ENCODE measurements at places on chromosomes 16 and 17.
A peak's percentile ranks its signal among the peaks of the same experiment; 100 is the strongest.

DNA sequence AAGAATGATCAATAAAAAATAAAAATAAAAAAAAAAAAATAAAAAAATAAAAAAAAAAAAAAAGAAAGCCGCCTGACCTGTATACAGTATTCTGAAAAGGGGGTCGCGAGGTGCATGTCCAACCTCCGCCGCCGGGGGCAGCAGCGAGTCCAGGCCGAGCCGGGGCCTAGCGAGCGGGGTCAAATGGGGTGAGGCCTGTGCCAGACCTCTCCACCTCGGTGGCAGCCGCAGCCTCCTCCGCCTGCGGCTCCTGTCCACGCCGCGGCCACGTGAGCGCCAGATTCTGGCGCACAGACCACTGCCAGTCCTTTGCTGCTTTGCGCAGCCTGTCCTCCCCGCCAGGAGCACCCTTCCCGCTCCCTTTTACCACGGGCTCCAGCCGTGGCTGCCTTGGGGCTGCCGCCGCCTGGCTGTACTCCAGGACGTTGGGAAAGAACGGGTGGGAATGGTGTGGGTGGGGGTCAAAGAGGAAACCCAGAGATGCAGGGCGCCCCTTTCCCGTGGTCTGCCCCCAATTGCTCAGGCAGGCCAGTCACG is 2.4 kb upstream of the BCKDK start:
- DNase-seq: peak; percentile 81

GRCh38 chr17:12722282-12722681 is 56.6 kb downstream of the MYOCD start:
- no peak for DNase-seq

GRCh38 chr17:67818110-67819002 is 6.9 kb upstream of the BPTF start:
- no peak for DNase-seq

DNA sequence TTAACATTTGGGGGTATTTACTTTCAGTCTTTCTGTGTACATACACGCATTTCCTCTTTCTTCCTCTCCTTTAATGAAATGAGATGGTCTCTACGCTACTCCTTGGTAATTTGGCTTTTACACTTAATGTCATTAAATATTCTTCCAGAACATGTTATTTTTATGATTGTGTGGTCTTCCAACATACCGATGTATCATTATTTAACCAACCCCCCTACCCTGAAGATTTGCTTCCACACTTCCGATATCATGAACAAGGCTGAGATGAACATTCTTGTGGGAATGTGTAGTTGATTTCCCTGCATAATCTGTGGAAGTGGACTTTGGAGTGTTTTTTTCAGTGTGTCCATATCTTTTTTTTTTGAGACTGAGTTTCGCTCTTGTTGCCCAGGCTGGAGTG is 2.3 kb upstream of the PGS1 start:
- no peak for DNase-seq

- DNase-seq: no peak
Measured at GRCh38 chr17:50923611-50924010, 57.5 kb upstream of the TOB1 start.

DNA sequence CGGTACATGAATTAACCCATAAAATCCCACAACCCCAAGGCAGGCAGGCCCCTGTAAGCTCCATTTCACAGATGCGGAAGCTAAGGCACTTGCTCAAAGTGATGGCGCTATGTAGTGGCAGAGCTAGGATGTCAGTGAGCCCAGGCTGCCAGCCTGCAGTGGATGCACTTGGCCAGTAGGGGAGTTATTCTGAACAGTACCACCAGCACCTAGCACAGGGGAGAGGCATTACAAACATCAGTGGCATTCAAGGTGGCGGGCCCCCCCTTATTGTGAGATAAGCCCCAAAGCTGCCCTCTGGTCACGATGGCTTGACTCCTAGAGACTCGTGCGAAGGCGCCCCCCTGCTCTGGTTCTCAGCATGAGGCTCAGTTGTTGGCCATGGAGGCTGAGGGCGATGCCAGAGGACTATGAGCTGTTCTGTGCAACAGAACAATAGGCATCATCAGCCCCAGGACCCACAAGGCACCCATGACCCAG is 33.8 kb downstream of the GTF3C1 start:
- DNase-seq: peak; percentile 33

DNA sequence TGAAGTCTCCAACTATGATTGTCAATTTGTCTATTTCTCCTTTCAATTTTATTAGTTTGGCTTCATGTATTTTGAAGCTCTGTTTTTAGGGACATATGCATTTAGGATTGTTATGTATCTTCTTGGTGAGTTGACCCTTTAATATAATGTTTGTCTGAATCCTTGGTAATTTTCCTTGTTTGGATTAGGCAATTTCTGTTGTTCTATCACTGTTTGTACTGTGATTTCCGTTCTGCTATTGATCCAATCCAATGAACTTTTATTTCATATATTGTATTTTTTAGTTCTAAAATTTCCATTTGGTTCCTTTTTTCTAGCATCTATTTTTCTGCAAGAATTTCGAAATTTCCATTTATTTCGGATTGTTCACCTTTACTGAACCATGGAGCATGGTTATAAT is 31.0 kb downstream of the RAB11FIP4 start:
- DNase-seq: no peak

GRCh38 chr17:77840513-77841165 is 117.9 kb upstream of the TNRC6C start:
- no peak for DNase-seq

GRCh38 chr17:10352893-10353292 is 19.9 kb downstream of the MYH13 start:
- DNase-seq: no peak

DNA sequence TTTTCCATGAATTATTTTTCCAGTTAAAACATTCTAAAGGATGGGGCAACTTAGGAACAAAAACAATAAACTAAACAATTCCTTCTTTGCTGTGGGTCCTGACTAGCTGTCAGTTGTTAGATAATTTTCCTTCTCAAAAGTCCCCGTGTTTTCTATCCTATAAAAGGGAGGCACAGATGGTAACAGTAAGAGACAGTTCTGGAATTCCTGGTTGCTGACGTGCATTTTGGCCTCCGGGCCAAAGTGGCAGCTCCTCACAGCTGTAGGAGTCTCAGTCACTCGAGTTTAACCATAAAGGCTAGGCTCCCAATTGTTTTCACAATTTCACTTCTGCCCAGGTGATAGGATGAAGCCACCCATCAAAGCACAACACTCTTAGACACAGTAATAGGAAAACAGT is 77.0 kb upstream of the ZNF423 start:
- no peak for DNase-seq

GRCh38 chr16:80147026-80147655 is 393.7 kb upstream of the DYNLRB2 start:
- no peak for DNase-seq

- no peak for DNase-seq
Measured at GRCh38 chr17:78884148-78884825, 18.7 kb downstream of the CEP295NL start.

GRCh38 chr17:29930409-29931010 is 482 bp upstream of the SSH2 start:
- DNase-seq: no peak

DNA sequence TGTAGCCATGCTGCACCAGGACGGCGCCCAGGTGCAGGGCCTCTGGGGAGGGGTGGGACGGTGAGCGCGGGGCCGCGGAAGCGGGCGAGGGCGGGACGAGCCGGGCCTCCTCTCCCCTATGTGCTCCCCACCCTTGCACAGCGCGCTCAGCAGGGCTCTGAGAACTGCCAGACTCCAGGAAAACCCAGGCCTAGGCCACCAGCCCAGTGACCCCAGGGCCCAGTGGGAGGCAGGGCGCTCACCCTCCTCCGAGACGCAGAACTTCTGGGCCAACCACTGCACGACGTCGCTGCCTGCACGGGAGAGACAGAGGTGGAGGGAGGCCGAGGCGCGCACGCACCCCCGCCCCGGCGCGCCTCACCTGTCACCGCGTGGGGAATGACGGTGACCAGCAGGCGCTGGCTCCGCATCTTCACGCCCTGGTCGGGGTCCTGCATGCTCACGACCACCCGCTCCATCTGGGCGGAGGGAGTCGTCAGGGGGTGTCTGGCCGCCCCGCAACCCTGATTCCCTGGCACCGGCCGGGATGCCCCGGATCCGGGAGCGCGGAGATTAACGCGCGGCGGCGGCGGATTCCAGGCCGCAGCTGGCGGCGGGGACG is 603 bp downstream of the RGS11 start:
- no peak for DNase-seq

DNA sequence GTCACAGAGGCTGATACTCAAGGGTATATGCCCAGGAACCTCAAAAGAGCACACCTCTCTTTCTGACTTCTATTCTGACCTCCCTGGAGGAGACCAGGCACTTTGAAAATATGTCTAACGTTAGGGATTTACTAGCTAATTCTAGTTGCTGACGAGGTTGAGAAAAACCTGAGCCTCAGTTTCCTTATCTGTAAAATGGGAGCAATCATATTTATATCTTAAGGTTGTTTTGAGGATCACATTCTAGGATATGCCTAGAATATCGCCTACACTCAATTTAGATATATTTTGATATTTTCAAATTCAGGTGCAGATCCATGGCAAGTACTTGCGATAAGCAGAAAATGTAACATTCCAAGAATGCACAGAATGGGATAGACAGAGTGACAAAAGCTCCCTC is 425.8 kb downstream of the GRIN2A start:
- DNase-seq: no peak

- no peak for DNase-seq
Measured at GRCh38 chr17:42548070-42548837, 4.5 kb upstream of the HSD17B1 start.

GRCh38 chr16:83592778-83593177 is 215.0 kb upstream of the HSBP1 start:
- DNase-seq: no peak

DNA sequence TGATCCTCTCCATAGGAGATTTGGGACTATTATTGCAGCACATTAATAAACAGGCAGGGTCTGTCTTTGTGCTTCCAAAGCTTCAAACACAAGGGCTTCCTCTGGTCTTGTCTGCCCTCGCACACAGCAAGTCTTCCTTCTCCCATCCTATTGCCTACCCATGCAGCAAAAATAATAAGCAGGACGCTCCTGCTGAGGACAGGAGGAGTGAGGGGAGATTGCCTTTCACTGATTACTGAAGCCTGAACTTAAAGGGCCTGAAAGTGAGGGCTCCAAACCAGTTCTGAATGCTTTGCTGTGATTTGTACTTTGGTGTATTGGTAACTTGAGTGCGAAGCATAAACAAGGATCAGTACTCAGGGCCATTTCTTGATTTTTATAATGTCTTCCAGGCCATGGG is 197.6 kb upstream of the XYLT1 start:
- no peak for DNase-seq

GRCh38 chr16:75208861-75209505 is 2.0 kb upstream of the CTRB2 start:
- DNase-seq: no peak

DNA sequence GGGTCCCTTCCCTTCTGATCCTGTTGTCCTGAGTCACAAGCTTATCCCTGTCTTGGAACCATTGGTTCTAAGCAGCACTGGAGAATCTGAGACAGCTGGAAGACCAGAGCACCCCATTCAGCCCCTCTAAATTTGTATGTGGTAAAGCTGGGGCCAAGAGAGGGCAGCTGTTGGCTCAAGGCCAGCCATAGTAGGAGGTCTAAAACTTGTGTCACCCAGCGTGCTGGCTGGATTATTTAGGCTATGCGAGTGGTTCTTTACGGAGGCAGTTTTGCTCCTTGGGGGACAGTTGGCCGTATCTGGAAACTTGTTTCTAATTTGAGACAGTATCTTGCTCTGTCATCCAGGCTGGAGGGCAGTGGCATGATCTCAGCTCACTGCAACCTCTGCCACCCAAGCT is 69.6 kb upstream of the GSE1 start:
- DNase-seq: no peak

DNA sequence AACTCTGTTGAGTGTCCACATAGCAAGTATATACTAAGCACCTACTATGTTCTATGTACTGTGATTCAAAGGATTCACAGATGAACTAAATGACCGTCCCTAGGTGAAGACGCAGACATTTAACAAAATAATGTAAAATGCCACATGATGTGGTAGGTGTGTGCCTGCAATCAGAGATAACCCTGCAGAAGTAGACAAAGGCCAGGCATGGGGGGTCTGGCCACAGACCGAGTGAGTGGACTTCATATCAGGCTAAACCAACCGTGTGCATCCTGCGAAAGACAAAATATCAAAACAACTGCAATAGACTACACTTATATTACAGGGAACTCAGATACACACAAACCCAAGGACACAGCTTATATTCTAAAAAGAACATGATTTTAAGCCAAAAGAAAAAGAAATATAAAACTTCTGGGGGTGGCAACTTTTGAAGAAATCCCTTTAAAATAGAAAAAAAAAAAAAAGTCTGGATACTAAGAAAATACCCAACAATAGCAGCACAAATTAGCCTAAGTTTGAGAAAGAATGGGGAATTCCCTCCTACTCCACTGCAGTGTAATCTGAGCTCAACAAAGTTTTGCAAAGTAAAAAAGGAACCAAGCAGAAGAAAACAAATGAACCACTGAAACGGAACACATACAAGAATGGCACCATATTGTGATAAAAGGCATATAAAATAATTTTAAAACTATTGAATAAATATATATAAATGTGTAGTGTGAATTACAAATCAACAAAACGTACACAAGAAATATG is 12.3 kb downstream of the HSDL1 start:
- peak; percentile 38 for DNase-seq

DNA sequence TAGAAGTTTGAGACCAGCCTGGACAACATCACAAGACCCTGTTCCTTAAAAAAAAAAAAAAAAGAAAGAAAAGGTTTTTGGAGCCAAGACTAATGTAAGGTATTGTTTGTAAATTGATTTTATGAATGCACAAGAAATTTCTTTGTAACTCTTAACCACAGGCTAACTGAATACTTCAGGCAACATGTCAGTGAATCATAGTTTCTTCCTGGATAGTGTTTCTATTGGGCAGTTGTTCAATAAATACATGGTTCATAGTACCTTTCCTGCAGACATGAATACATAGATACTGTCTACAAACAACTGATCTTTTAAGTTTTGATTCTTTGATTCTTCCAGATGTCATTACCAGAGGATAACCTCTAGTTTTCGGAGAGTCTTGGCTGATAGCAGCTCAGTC is 11.6 kb downstream of the DDX42 start:
- no peak for DNase-seq

GRCh38 chr17:47225436-47225858 is 16.3 kb downstream of the MYL4 start:
- peak; percentile 93 for DNase-seq

GRCh38 chr17:7440834-7441195 is 1.5 kb downstream of the FGF11 start:
- DNase-seq: peak; percentile 72

- DNase-seq: no peak
Measured at GRCh38 chr16:61263400-61263799, 772.8 kb downstream of the CDH8 start.

- no peak for DNase-seq
Measured at GRCh38 chr16:19215705-19216104, 47.7 kb downstream of the SYT17 start.

GRCh38 chr17:50691550-50692447 is 15.9 kb downstream of the ANKRD40 start:
- DNase-seq: no peak

GRCh38 chr17:55774846-55775271 is 24.0 kb downstream of the PCTP start:
- no peak for DNase-seq

GRCh38 chr16:30561089-30561816 is 3.1 kb upstream of the ZNF764 start:
- DNase-seq: peak; percentile 33
